CD4-positive, alpha-beta T cell (primary cell): ENCODE measurements at places on chromosomes 7 and 10. TPM values are rescaled to one million over a fixed set of nuclear protein-coding genes. Genes with fewer than 3 reads are reported as not detected.

EPO gene
- not detected for total RNA-seq

DNA sequence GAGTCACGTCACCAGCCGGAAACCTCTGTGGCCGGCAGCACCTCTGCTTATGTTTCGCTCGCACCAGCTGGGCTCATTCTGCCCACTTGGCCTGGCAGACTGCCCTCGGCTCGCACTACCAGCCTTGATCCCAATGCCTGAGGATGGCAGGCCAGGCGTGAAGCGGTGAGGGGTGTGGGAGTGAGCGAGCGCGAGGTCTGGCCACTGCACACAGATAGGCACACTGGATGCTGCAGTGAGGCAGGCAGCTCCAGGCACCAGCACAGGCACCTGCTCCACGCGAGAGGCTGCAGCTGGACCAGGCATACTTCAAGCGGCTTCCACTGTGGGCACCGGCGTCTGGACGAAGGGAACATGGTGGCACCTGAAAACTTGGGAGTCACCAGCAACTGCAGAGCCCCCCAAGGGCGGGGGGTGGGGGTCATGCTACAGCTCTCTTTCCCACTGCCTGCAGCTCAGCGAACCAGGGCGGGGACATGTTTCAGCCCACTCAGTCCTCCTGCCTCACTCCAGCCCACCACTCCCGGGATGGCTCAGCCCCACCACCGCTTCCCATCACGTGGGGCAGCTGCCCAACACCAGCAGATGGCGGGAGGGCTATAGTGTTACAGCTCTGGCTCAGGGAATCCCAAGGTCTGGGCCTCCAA, 5.4 kb upstream of the DMTF1 start:
- no peak overlapping the region for H3K27ac ChIP-seq
- H3K4me3 ChIP-seq: no peak overlapping the region
- no peaks in the 10 kb centered on the region for H3K27me3 ChIP-seq
- no peak for DNase-seq
- H3K36me3 ChIP-seq: no peaks in the 10 kb centered on the region
- peaks cover 5% of the 10 kb centered on the region for H3K4me1 ChIP-seq

IL2RA gene
- total RNA-seq: 5.4 TPM

DNA sequence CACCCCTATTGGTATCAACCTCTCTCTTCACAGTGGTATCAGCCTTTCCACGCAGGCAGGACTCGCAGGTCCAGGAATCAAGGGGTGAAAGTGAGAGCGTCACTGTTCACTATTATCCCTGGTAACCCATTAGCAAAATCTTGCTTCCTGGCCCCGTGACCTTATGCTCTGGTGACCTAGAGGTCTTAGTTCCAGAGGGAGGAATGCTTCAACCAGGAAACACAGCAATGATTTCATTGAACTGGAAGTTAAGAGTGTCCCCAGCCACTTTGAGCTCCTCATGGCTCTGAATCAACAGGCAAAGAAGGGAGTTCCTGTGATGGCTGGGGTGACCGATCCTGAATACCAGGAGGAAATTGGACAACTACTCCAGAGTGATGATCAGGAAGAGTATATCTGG, 90.6 kb downstream of the CUL2 start:
- H3K27me3 ChIP-seq: no peaks in the 10 kb centered on the region
- H3K4me1 ChIP-seq: peaks cover 5% of the 10 kb centered on the region
- DNase-seq: no peak
- H3K4me3 ChIP-seq: no peak overlapping the region

DNA sequence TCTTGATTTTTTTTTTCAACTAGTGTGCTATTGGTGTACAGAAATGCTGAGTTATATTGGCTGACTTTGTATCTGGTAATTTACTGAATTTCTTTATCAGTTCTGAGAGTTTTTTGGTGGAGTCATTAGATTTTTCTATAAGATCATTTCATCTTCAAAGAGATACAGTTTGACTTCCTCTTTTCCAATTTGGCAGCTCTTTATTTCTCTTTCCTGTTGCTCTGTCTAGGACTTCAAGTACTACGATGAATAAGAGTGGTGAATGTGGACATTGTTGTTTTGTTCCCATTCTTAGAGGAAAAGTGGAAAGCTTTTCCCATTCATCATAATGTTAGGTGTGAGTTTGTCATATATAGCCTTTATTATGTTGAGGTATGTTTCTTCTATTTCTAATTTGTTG, 50.2 kb downstream of the LOXL4 start:
- H3K27me3 ChIP-seq: no peaks in the 10 kb centered on the region
- H3K36me3 ChIP-seq: no peaks in the 10 kb centered on the region
- no peak overlapping the region for H3K27ac ChIP-seq
- H3K4me3 ChIP-seq: no peak overlapping the region
- no peak for DNase-seq

GRCh38 chr10:111830359-111830758, 353.2 kb downstream of the GPAM start:
- no peaks in the 10 kb centered on the region for H3K36me3 ChIP-seq
- no peak for DNase-seq
- H3K4me1 ChIP-seq: no peaks in the 10 kb centered on the region
- H3K27me3 ChIP-seq: no peaks in the 10 kb centered on the region

- no peaks in the 10 kb centered on the region for H3K27me3 ChIP-seq
- no peaks in the 10 kb centered on the region for H3K36me3 ChIP-seq
- no peaks in the 10 kb centered on the region for H3K4me1 ChIP-seq
- H3K27ac ChIP-seq: no peak overlapping the region
- DNase-seq: no peak
Observed at GRCh38 chr10:17488848-17489247, 34.5 kb upstream of the ST8SIA6 start.

DNA sequence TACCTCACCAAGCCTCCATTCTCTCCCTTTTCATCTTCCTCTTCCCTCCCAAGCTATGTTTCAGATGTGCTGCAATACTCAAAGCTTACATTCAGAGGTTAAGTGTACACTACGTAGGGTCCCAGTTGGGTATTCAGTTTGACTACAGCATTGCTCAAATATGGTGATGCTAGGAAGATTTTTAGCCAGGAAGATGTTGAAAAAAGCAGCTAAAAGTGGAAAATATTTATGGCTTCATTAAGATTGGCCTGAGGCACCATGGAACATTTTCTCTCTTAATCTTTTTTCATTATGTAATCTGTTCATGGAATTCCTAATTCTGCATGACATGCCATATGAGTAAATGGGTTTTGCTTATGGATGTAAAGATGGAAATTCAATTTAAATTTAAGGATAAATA, 72.0 kb upstream of the ABCB5 start:
- no peaks in the 10 kb centered on the region for H3K36me3 ChIP-seq
- H3K4me1 ChIP-seq: no peaks in the 10 kb centered on the region
- DNase-seq: no peak

TAS2R5 gene
- 0.56 TPM for total RNA-seq

DNA sequence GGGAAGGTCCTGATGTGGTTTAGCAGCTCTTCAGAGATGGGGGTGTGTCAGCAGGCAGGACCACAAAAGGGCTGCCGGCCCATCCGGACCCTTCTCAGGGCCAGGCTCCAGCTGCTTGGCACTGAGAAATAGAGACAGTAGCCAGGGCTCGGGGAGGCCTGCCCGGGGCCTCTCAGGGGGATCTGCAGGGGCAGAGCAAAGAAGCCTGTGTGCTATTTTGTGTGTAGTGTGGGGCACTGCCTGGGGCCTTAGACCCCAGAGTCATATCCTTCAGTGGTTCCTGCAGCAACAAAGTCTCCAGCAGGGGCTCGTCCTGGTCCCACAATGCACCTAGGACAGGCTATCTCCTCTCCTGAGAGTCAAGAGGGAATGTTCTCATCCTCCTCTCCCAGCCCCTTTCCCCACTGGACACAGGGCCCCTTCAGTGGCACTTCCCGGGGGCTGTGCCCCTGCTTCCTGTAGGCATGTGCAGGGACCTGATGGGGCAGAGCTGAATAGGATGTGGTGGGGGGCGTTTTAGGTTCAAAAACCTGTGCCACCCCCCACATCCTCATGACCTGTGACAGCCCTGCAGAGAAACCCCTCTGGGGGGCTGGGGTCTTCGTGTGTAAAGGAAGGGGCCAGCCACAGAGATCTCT, 159.5 kb upstream of the RHEB start:
- H3K27ac ChIP-seq: no peak overlapping the region
- H3K4me3 ChIP-seq: no peak overlapping the region
- H3K4me1 ChIP-seq: peaks cover 15% of the 10 kb centered on the region

GRCh38 chr7:27586825-27587224, 75.9 kb downstream of the HIBADH start:
- H3K36me3 ChIP-seq: no peaks in the 10 kb centered on the region
- no peak for DNase-seq
- H3K4me1 ChIP-seq: no peaks in the 10 kb centered on the region
- no peak overlapping the region for H3K27ac ChIP-seq

NUP42 gene
- 20.1 TPM for total RNA-seq

DNA sequence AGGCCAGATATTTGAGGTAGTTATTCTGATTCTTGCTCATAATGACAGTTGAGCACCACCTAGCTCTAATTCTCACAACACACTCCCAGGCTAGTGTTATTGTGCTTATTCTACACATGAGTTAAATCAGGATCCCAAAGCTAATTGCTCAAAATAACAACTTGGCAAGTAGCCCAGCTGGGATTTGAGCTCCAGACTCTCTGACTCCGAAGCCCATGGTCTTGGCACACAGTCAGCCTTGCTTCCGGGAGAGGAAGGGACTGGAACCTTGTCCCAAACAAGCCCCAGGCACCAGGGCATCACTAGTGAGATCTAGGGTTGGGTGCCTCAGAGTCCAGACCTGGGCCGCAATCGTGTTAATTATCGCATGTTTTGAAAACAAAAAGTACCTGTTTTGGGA, 101.4 kb downstream of the GPAM start:
- H3K36me3 ChIP-seq: no peaks in the 10 kb centered on the region
- DNase-seq: no peak
- H3K4me1 ChIP-seq: no peaks in the 10 kb centered on the region
- no peak overlapping the region for H3K4me3 ChIP-seq
- H3K27me3 ChIP-seq: peaks cover 3% of the 10 kb centered on the region

GRCh38 chr10:8245131-8245813, 190.8 kb downstream of the GATA3 start:
- no peak for DNase-seq
- H3K4me3 ChIP-seq: peak overlapping the region; percentile 1
- peaks cover 44% of the 10 kb centered on the region for H3K4me1 ChIP-seq
- no peaks in the 10 kb centered on the region for H3K36me3 ChIP-seq

DNA sequence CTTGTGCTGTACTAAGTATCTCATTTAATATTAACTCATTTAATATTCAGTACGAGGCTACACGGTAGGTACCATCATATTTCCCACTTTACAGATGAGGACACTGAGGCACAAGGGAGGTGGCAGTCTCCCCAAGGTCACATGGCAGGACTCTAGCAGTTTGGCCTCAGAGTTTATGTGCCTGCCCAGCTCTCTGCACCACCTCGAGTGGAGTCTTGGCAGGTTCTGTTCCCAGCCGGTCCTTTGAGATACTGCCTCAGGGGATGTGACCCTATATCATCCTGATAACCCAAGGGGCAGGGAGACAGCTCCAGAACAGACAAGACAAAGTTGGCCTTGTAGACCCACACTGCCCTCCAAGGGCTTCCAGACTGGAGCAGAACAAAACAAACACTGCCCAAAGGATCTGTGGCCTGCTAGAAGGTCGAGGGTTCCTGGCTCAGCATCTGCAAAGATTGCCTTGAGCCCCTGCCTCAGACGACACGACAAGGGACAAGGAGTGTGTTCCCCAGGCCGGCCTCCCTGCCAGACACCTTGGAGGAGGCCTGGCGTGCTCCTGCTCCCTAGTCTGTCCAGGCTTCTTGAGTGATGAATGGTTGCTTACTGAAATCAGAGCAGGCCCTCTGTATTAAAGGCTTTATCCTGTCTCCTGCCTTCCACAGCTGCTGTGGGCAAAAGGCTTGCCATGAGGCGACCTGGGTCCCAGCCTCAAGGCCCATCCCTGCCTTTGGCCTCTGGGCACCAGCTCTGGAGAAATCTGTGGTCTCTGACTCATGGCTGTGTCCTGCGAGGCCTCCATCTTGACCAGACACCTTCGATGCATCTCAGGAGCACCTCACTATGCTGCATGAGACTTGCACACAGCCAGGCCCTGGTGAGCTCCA, 3.9 kb upstream of the PWWP2B start:
- peaks cover 27% of the 10 kb centered on the region for H3K4me1 ChIP-seq
- H3K27me3 ChIP-seq: no peaks in the 10 kb centered on the region
- H3K4me3 ChIP-seq: no peak overlapping the region
- no peak for DNase-seq
- H3K36me3 ChIP-seq: no peaks in the 10 kb centered on the region

EMX2 gene
- total RNA-seq: not detected

DNA sequence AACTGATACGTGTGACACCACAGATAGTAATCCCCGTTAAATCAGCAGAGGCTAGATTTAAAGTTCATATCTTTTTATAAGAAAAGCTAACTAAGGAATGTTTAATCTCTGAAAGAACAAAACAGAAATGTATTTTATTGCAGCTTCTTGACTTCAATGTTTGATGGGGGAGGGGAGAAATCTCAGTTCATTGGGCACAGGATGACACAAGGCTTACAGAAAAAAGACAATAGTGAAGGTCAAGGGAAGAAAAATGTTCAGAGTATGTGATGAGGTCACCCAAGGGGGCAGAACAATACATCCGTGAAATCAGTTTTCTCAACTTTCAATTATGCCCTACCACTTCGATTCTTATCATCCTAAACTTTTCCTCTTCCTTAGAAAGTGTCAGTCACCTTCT, 102.9 kb downstream of the ELAPOR2 start:
- H3K27ac ChIP-seq: no peak overlapping the region
- no peaks in the 10 kb centered on the region for H3K4me1 ChIP-seq
- H3K27me3 ChIP-seq: no peaks in the 10 kb centered on the region
- no peak overlapping the region for H3K4me3 ChIP-seq
- no peaks in the 10 kb centered on the region for H3K36me3 ChIP-seq

- H3K4me1 ChIP-seq: no peaks in the 10 kb centered on the region
- H3K4me3 ChIP-seq: no peak overlapping the region
- H3K27me3 ChIP-seq: no peaks in the 10 kb centered on the region
- H3K36me3 ChIP-seq: no peaks in the 10 kb centered on the region
- DNase-seq: no peak
- H3K27ac ChIP-seq: no peak overlapping the region
Observed at GRCh38 chr7:83484266-83484665, 164.7 kb downstream of the SEMA3E start.

GRCh38 chr7:133023370-133024071, 58.4 kb downstream of the CHCHD3 start:
- no peaks in the 10 kb centered on the region for H3K27me3 ChIP-seq
- DNase-seq: no peak
- no peak overlapping the region for H3K27ac ChIP-seq
- H3K36me3 ChIP-seq: peaks cover 3% of the 10 kb centered on the region
- H3K4me3 ChIP-seq: no peak overlapping the region

ENO4 gene
- total RNA-seq: not detected

MMP21 gene
- total RNA-seq: 0.16 TPM

DIP2C gene
- 4.1 TPM for total RNA-seq

- peaks cover 28% of the 10 kb centered on the region for H3K36me3 ChIP-seq
- H3K4me1 ChIP-seq: no peaks in the 10 kb centered on the region
- no peak overlapping the region for H3K4me3 ChIP-seq
- DNase-seq: no peak
- H3K27me3 ChIP-seq: no peaks in the 10 kb centered on the region
- H3K27ac ChIP-seq: no peak overlapping the region
Observed at GRCh38 chr7:38798552-38799267, 110.3 kb downstream of the VPS41 start.

- no peaks in the 10 kb centered on the region for H3K27me3 ChIP-seq
- H3K4me3 ChIP-seq: peak overlapping the region; percentile 84
- peaks cover 36% of the 10 kb centered on the region for H3K4me1 ChIP-seq
- DNase-seq: no peak
Observed at GRCh38 chr7:100080907-100081534, 502 bp downstream of the ZNF3 start.

- peaks cover 19% of the 10 kb centered on the region for H3K4me1 ChIP-seq
- H3K4me3 ChIP-seq: peak within 1 kb of the TSS; percentile 69
- H3K27ac ChIP-seq: no peak within 1 kb of the TSS
- H3K27me3 ChIP-seq: no peaks in the 10 kb centered on the region
Observed at GRCh38 chr7:12403287-12404181, at the start of gene VWDE. Gene VWDE, minus strand, starts transcription at chr7:12403865. Its CDS starts 149 bp downstream, at chr7:12403716.
